NCI-H1048 (cell line): ENCODE measurements at places on chromosomes 13 and 19.

DNA sequence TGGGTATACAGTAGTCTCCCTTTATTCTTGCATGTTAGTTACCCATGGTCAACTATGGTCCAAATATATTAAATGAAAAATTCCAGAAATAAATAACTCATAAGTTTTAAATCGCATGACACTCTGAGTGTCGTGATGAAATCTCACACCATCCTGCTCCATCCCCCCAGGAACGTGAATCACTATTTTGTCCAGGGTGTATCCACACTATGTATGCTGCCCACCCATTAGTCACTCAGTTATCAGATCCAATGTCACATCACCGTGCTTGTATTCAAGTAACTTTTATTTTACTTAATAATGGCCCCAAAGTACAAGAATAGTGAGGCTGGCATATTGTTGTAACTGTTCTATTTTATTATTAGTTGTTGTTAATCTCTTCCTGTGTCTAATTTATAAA is 115.8 kb upstream of the SERP2 start:
- no peak for DNase-seq

DNA sequence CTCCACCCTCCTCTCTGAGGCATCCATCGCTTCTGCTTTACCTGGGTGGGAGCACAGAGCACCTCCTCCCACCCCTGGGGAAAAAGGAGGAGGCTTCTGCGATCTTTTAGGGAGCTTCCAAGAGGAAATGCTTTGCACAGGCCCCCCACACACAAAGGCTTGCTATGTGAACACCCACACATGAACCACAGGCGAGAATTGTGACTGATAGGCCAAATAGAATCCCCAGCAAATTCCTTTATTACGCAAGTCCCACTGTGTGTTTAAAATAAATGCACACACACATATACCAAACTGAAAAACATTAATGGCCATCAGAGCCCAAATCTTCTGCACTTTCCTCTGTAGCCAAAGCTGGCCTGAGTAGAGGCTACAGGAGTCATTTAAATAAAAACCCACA is 50.6 kb downstream of the HSPH1 start:
- no peak for DNase-seq

- DNase-seq: no peak
These were observed 168.6 kb downstream of the LACC1 start for GRCh38 chr13:44048326-44048725.

GRCh38 chr19:45815481-45816216 is 541 bp upstream of the RSPH6A start:
- no peak for DNase-seq

DNA sequence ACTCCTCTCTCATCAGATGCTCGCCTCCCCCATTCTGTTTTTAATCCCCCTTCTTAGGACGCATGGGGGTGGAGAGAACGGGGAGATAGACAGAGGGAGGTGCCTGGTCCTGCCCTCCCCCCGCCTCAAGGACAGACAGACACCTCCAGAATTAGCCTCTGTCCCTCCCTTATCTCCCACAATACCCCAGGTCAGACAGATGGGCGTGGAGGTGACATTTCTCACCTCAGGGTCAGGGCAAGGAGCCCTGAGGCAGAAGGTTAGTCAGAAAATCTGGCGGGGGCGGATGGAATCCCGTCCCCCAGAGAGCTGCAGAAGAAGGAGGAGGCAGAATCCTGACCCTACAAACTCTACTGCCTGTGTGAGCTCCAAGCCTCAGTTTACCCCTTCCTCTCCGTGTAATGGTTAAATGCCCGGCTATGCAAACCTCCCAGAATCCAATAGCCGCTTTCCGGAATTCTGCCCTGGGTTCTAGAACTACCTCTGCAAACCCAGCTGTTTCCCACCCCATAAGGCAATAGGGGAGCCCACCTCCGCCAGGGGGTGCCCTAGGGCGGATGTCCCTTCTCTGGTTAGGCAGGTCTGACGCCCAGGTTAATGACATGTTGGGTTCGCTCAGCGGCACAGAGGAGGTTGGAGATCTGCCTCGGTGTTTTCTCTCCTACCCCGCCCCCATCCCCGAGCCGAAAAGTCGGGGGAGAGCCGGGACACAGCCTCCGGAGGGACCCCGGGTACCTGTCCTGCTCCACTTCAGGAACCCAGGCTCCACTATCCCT is 900 bp downstream of the PPP1R13L start:
- DNase-seq: no peak

DNA sequence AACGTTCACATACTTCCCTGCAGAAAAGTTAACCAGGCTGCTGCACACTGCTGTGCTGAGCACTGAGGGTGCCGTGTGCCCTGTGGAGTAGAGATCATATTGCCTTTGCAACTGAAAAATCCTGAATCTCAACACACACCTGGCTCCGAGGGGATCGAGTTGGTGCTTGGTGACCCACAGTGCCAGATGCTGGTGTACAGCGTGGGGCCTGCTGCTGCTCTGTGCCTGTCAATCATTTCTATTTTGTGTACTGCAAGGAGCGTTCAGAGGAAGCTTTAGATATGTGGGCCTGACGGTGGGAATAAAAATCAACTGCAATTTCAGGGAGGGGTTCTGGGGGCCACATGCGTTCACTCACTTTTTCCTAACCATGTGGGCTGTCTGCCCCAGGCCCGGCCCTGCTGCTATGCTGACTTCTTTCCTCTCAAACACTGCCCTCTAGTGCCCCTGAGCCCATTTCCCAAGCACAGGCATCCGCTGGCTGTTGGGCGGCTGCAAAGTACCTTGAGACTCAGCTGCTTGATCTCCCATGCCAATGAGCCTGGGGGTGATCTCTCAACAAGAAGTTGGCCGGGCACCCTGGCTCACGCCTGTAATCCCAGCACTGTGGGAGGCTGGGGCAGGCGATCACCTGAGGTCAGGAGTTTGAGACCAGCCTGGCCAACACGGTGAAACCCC is 9.7 kb upstream of the LENG8 start:
- DNase-seq: no peak

GRCh38 chr13:91174886-91175501 is 172.5 kb upstream of the MIR17HG start:
- DNase-seq: no peak

- no peak for DNase-seq
These were observed 16.1 kb upstream of the RASA3 start for GRCh38 chr13:114148521-114148855.

DNA sequence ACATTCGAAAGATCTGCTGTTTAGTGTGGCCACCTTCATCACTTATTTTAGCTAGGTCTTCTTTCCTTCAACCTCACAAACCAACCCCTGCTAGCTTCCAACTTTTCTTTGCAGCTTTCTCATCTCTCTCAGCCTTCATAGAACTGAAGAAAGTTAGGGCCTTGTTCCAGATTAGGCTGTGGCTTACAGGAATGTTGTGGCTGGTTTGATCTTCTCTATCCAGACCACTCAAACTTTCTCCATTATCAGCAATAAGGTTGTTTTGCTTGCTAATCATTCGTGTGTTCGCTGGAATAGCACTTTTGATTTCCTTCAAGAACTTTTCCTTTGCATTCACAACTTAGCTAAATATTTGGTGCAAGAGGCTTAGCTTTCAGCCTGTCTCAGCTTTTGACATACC is 44.7 kb downstream of the CARS2 start:
- DNase-seq: no peak

DNA sequence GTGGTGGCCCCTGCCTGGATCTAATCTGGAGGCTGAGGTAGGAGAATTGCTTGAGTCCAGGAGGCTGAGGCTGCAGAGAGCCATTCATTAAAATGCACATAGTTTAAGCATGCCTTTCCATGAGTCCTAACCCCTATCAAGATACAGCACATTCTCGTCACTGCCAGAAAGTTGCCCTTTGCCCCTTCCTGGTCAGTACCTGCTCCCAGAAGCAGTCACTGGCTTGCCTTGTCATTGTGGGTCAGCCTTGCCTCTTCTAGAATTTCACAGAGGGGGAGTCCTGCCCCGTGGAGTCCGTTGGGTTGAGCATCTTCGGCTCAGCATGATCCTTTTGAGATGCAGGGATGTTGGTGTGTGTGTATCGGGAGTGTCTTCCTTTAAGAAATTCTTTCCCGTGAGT is 10.8 kb downstream of the BICRA start:
- DNase-seq: no peak

- DNase-seq: no peak
These were observed 801 bp downstream of the MCF2L start for GRCh38 chr13:112969692-112970338.

GRCh38 chr19:2511991-2512390 is 36.1 kb downstream of the GADD45B start:
- DNase-seq: no peak

GRCh38 chr13:29684441-29684840 is 89.0 kb upstream of the SLC7A1 start:
- no peak for DNase-seq

DNA sequence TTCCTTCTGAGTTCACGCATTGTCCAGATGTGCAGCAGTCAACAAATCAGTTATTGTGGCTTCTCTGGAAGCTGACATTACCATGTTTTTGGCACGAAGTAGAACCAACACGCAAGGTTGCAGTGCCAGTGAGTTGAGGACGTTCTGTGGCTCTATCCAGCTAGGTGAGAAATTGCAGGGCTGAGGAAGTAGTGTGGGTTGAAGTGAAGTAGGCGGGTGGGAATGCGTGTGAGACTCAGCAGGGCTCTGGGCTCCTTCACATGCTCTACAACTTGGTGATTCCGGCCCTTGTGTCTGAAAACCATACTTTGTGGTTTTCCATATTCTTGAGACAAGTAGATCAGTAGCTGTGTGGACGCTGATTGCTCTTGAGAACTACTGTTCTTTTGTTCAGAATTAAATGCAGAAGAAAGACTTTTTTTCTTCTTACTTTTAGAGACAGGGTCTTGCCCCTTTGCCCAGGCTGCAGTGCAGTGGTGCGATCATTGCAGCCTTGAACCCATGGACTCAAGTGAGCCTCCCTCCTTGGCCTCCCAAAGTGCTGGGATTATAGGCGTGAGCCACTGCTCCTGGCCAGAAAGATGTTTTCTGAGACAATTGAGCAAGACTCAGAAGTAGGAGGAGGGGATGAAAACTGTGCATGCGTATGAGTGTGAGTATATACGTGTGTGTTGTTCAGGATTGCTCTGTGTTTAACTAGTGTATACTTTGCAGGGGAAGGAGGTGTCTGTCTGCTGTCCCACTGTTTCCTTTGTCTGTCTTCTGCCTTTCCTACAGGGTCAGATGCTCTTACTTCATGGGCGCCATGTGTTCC is 46.2 kb downstream of the GATAD2A start:
- DNase-seq: no peak

GRCh38 chr13:28492569-28493367 is 2.2 kb downstream of the FLT1 start:
- DNase-seq: no peak

DNA sequence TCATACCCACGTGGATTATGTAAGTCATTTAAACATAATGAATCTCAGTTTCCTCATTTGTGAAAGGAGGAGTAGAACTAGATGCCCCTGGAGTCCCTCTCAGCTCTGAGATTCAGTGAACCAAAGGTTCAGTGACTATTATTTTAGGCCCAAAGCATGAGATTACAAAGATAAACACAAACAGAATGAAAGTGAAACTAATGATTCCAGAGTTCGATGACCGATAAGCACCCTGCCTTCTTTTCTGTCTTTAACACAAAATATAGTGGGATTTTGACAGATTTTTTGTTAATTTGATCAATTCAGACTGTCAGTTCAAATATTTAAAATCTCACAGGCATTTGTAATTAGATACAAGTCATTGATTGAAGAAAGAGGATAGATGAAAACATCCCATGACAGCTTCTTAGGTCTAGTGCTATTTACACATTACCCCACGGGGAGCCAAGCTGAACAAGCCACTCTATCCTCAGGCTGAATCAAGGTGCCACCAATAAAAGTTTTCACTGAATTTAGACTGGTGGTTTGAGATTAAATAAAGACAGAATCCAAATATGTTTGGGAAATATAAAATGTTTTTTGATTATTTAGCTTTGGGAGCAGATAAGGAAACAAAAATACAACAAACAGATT is 64.6 kb upstream of the RAP2A start:
- DNase-seq: no peak

DNA sequence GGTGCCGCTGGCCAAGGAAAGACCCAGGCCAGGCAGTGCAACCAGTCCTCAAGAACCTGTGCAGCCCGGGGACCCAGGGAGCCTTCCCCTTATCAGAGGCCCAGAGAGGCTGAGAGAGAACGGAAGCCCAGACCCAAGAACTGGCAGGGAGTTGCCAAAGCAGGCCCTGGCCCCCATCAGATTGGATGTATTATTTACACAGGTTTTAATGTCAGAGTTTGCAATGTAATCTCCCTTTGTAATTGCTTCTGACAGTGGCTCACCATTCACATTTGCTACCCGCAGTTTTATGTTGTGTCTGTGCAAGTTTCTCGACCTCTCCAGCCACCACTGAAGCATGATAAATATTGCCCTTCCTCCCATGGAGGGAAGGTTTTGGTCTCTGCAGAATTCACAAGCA is 660.9 kb downstream of the LIG4 start:
- no peak for DNase-seq

- DNase-seq: no peak
These were observed 1442.6 kb downstream of the SLITRK5 start for GRCh38 chr13:89113744-89114143.

DNA sequence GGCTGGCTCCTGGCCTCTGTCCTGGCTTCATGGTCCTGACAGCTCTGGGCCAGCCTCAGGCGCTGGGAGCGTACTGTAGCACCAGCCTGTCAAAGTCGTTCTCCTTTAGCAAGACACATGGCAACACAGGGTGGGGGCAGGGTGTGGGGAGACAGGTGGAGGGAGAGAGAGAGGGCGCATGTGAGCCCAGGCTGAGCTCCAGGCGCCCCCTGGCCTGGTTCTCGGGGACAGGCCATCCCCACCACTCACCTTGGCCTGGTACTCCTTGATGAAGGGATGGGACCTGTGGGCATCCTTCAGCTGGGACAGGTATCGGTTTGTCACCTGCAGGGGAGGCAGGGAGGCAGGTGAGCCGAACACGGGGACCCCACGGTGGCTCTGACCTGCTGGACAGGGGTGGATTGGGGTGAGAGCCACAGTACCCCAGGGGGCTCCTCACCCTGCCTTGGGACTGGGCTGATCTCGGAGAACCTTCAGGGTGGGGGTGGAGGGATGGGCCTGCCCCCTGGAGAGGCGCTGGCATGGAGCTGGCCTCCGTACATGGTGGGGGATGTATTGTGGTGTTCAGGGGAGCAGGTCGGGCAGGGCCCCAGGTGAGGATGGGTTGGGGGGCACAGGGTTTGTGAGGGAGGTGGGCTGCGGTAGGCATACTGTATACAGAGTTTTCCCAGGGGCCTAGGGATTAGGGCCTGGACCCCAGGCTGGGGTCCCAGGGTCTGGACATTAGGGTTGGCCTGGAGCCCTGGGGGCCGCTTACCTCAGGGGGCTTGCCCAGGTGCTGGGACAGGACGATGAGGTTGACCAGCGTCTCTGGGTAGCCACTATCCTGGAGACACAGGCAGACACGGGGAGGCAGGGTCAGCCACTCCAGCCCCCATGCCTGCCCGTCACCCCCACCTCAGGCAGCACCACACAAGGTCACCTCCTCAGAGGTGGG is 3.9 kb upstream of the CERS1 start:
- no peak for DNase-seq

- no peak for DNase-seq
These were observed 19.2 kb downstream of the SIGLEC8 start for GRCh38 chr19:51439021-51439465.

- no peak for DNase-seq
These were observed 73.9 kb upstream of the SLC10A2 start for GRCh38 chr13:103140001-103140671.

GRCh38 chr13:50414640-50415039 is 399.4 kb downstream of the KCNRG start:
- DNase-seq: no peak

- no peak for DNase-seq
These were observed 4.5 kb downstream of the AMER2 start for GRCh38 chr13:25167382-25168174.
